ENCODE measurements at places on chromosomes 3 and 15. TPM values are rescaled to one million over a fixed set of nuclear protein-coding genes. Genes with fewer than 3 reads are reported as not detected.

Gene VEPH1
- 107 TPM for total RNA-seq

Gene PLA2G4E
- total RNA-seq, result not detected

Gene CLDN16
- total RNA-seq, result under 0.01 TPM

Gene CAV3
- not detected for total RNA-seq

Gene CX3CR1
- total RNA-seq, result not detected

Gene EPHB3
- under 0.01 TPM for total RNA-seq

Gene RTP3
- total RNA-seq, result not detected

Gene FANCD2
- 8.7 TPM for total RNA-seq

Gene WDR93
- total RNA-seq, result under 0.01 TPM

Gene RTP1
- not detected for total RNA-seq

Gene PCSK6
- total RNA-seq, result 0.27 TPM

Gene DNAH12
- total RNA-seq, result under 0.01 TPM

Gene ZKSCAN7
- total RNA-seq, result 0.63 TPM

Gene PARP15
- total RNA-seq, result 0.18 TPM

Gene CD80
- total RNA-seq, result not detected

Gene ZDHHC23
- 1.9 TPM for total RNA-seq

Gene SNURF
- total RNA-seq, result 74.3 TPM
